ENCODE measurements at places on chromosomes 5 and 9.

DNA sequence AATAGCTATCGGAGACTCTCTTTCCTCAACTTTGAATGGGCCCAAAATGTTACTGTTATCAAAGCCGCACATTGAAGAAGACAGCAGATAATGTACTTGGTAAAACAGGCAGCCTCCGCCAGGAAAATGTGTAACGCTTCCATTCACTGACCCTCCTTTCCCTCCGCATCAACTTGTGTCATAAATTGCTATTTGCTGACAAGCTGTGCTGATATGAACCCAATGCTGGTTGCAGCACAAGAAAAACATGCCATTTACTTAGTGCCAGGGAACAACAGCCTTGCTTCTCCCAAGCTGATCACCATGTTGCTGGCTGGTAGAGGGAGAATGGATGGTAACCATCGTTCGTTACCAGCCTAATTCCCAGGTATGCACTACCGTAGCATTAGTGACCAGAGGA is 162.6 kb upstream of the PPP1R2B start:
- DNase-seq, result no peak

GRCh38 chr9:118331622-118332045 is 627.4 kb downstream of the TLR4 start:
- no peak for DNase-seq

GRCh38 chr5:180484813-180485212 is 9.4 kb upstream of the CNOT6 start:
- no peak for DNase-seq

- DNase-seq, result no peak
Observed at GRCh38 chr9:90034071-90034470, 429.3 kb downstream of the GADD45G start.

- DNase-seq, result peak; percentile 29
Observed at GRCh38 chr9:115456515-115456914, 338.6 kb upstream of the TNC start.

DNA sequence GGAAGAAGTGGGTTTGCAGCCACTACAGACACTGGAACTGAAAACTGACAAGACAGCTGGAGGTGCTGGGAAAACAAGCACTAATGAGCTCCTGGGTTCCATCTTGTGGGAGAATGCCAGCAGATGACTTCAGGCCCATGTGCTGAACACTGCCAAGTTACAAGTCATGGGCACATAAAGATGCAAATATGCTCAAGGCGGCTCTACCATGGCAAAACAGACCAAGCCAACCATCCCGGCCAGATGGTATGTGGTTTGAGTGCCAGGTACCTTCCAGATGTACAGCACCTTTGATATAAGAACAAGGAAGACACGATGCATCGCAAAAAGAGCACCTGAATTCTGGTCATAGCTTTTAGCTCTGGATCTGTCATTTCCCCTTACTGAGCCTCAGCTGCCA is 19.9 kb downstream of the TNFSF8 start:
- no peak for DNase-seq

DNA sequence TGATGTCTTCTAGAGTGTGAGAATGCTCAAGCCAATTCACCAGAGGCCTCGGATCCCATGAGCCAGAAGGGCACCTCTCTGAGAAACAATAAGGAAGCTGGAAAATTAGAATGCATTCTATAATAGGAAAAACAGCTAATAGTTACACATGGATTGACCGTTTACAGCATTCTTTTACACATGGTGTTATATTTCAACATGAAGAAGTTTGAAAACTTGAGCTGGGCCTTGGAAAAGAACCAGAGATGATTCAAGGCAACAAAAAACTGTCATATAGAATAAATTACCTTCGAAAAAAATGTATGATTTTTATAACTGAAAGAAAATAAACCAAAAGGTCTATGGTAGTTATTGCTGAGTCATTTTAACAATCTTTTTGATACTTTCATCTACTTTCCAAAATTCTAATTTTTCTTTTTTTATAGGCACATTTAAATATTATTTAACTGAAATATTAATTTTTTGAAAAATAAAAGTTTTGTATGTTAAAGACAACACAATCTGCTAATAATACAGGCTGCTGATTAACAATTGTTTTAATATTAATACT is 6.2 kb downstream of the SH3TC2 start:
- DNase-seq, result no peak

- no peak for DNase-seq
Observed at GRCh38 chr5:171839112-171839511, 53.5 kb downstream of the SMIM23 start.

GRCh38 chr9:108217431-108218349 is 638.1 kb downstream of the ACTL7B start:
- DNase-seq, result no peak

GRCh38 chr5:148398698-148399121 is 15.0 kb downstream of the FBXO38 start:
- DNase-seq, result no peak

DNA sequence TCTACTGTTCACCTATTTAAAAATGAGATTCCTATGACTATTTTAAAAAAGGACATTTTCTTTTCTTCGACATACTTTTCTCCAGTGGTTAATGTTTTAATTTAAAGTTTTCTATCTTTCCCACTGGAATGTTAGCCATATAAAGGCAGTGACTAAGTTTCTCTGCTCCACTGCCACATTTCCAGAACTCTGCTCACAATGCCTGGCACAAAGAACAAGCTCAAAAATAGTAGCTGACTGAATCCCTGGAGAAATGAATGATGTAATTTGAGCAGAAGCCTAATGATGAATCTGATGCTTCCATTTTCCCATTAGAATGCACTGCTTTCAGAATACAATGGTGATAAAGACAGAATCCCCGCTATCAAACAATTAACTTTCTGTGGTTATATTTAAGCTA is 817.8 kb downstream of the MTRR start:
- DNase-seq, result no peak

DNA sequence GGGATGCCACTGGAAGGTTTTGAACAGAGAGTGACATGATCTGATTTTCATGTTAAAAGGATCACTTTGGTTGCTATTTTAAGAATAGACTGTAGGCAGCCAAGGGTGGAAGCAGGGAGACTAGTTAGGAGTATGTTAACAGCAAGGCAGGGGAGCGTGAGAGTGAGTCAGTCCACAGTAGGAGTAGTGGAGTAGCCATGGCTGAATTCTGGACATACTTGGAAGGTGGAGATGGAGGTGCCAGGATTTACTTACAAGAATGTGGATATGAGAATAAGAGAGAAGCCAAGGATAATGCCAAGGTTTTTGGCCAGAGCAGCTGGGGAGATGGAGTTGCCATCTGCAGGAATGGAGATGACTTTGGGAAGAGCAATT is 118.8 kb downstream of the GALNT10 start:
- no peak for DNase-seq

Measured in tibial nerve (tissue), 4 donors.